Mesendoderm (in vitro differentiated cells): ENCODE measurements at places on chromosomes 7 and 10.
A peak's percentile ranks its signal among the peaks of the same experiment; 100 is the strongest.

DNA sequence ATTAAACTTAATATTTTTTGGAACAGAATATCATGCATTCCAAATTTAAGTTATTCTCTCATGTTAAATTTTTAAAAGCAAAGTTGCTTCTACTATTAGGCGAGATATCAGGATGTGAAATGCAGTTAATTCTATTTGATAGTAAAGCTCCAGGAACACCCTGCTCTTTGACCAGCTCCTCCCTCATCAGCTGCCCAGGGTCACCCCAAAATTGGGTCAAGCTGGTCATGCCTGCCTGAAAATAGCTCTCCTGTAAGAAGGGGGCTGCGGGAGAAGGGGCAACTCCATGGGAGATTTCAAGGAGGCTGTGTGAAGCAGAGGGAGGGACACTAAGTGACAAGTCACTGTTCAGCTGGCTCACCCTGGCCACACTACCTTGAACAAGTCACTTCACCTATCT, 5.9 kb downstream of the PPP1R3C start:
- no peak for DNase-seq

DNA sequence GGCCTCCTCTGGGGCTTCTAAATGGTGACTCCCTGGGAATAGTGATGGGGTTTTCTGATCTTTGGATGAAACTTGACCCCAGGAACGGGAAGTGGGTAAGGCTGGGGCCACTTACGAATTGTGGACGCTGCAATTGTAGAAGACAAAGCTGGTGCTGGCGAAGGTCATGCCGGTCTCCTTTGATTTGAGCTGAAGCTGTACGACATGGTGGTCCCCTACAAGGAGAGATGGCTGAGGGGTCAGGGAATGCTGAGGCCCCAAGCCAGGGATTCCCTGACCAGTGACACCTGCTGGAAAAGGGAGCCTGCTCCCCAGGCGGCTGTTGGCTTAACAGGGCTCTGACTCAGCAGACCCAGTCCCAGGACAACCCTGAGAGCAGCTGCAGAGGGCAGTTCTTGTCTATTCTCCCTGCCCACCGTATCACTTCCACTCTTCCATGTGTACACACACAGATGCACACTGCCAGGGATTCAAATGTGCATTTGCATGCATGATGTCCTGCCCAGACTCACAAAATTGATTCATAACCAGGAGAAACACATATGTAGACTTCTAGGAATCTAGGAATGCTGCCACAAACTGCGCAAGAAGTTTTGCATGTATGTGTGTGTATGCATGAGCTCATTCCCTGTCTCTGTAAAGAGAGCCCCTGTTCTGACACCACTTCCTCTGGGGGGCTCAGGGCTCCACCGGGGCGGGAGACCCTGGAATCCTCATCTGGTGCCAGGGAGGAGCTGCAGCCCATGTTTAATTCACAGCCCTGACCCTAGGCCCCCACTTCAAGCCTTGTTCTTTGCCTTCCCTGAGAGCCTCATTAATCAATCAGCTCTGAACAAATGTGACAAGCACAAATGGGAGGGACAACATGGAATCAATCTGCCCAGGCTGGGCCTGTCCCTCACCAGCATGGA, 350.0 kb downstream of the PLXNA4 start:
- no peak for DNase-seq

DNA sequence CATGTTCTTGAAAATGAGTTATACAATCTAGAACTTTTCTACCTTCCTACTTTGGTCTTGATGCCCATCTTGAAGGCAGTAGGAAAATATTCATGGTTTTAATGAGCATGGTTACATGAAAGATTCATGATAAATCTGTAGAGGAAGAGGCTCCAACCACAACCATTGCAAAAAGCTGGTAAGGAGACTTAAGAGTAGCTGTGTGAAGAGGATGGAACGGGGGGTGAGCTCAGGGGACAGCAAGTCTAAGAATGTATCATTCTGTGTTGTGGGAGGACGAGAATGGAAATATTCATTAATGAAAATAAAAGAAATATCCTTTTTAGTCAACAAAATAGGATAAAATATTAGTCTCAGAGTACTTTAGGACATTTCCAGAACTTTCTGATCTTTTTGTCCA, 81.1 kb downstream of the BMPER start:
- DNase-seq, result no peak

- DNase-seq, result no peak
Measured at GRCh38 chr7:107960272-107960671, 42.7 kb downstream of the LAMB1 start.

GRCh38 chr10:31549896-31550295, 230.9 kb downstream of the ZEB1 start:
- DNase-seq, result no peak

DNA sequence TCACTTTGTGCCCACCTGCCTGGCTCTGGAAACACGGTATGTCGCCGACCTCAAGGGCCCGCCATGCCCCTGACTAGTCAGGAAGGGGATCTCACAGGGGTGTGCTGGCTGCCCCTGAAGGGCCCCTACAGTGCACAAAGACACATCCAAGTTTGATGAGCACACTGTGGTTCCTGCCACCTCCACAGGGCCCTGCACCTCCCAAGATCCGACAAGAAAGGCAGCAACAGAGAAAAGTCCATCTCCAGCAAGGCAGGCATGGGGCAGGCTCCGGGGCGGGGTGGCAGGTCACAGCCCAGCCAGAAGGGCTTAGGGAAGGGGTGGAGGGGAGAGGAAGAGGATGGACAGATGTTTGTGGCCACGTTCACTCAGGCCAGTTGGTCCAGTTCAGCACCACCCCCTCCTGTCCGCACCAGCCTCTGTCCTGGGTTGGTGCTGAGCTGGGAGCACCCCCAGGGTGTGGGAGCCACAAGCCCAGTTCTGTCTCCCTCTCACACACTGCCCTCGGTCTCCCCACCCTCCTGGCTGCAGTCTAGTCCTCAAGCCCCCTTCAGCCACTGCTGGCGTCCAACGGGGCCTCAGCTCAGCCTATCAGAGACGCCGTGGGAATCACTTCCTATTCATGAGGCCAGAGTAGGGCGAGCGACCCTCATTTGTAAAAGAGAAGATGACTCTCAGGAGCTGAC, 11.5 kb downstream of the DRGX start:
- no peak for DNase-seq

GRCh38 chr7:3917436-3917835, 616.4 kb downstream of the SDK1 start:
- no peak for DNase-seq

DNA sequence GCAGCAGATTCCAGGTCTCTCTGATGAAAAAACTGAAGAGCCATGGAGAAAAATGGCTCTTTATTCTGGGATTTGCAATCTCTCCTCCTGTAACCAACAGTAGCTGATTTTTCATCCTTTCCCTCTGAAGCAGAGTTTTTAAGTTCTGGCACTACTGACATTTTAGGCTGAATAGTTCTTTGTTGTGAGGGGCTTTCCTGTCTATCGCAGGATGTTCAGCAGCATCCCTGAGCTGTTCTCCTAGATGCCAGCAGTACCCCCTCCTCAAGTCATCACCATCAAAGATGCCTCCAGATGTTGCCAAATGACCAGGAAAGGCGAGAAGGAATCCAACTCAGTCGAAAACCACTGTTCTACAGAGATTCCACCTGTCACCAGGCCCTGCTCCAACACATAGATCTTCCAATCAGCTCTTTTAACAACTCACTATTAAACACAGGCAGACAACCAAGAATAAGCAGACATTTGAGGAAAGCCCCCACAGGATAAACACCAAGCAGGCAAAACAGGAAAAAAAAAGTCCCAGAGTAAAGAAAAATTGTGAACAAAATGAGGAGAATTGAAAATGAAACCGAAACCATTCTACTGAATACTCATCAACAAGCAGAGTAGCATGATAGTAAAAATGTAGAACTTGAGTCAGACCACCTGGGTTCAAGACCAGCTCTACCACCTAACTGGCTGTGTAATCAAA, 124.8 kb downstream of the MPP7 start:
- no peak for DNase-seq

DNA sequence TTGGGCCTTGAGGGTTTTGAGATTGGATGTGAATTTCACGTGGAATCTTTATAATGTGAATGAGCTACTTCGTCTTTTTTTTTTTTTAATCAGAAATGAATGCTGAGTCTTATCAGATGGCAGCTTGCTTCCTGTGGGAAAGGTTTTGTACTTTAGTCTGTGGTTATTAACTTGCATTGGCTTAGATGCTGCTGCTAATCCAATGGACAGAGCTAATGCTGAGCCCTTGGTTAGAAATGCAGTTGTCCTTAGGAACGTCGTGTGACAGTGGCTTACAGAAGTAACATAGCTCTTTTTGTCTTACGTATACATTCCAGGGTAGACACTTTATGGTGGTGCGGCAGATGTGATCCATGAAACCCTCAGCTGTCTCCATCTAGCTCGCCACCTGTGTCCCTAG, 32.8 kb downstream of the ADCY1 start:
- no peak for DNase-seq

DNA sequence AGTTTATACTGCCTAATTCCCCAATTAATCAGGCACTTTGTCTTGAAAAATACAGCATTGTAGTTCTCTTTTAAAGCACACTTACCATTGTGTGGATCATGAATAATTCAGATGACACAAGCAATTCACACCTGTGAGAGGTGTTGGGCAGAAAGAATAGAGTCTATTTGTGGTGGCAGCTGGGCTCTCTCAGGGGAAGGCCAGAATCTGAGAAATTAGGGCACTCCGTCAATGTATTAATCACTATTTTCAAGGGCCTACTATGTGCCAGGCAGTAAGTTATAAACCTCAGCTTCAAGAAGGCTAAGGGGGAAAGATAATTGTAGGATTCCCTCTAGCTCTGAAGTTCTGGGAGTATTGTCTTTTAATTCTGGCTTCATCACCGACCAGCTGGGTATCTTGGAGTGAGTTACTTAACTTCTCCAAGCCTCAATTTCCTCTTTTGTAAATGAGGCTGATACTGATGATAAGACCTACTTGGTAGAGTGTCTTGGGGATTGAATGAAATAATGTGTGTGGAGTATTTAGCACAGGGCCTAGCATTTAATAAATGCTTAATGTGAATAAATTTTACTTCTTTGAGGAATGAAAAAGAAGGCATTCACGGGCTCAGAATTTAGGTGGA, 2.5 kb downstream of the CHN2 start:
- peak; percentile 57 for DNase-seq

DNA sequence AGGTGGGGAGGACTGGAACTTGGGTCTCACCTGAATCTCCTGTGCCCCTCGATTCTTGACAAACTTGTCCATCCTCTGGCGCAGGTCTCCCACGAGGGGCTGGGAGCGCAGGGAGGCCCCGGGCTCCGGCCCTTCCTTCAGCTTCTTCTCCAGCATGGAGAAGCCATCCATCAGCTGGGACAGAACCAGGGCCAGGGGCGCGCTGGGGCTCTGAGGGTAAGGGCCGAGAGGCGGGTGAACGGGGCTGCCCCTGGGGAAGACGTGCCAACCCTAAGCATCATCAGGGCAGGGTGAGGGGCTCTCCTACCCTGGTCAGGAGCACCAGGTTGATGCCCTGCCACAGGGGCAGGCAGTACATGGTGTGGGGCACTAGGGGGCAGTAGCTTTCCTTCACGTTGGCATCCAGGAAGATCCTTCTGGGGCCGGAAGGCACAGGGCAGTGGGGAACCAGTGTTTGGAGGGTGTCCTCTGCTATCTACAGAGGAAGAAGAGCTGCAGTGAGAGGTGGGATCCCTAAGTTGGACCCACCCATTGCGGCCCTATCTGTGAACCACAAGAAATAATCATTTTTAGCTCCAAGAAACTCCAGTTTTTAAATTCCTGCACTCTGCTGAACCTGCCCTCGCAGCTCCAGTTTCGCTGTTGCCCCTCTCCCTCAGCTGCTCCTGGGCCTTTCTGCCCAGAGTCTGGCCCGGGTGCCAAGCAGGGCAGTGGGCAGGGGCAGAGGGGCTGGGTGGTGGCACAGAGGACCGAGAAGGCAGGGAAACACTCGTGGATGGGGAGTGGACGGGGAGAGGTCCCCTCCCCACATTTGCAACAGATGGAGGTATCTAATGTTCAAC, 10.8 kb upstream of the PYROXD2 start:
- DNase-seq, result peak; percentile 75

DNA sequence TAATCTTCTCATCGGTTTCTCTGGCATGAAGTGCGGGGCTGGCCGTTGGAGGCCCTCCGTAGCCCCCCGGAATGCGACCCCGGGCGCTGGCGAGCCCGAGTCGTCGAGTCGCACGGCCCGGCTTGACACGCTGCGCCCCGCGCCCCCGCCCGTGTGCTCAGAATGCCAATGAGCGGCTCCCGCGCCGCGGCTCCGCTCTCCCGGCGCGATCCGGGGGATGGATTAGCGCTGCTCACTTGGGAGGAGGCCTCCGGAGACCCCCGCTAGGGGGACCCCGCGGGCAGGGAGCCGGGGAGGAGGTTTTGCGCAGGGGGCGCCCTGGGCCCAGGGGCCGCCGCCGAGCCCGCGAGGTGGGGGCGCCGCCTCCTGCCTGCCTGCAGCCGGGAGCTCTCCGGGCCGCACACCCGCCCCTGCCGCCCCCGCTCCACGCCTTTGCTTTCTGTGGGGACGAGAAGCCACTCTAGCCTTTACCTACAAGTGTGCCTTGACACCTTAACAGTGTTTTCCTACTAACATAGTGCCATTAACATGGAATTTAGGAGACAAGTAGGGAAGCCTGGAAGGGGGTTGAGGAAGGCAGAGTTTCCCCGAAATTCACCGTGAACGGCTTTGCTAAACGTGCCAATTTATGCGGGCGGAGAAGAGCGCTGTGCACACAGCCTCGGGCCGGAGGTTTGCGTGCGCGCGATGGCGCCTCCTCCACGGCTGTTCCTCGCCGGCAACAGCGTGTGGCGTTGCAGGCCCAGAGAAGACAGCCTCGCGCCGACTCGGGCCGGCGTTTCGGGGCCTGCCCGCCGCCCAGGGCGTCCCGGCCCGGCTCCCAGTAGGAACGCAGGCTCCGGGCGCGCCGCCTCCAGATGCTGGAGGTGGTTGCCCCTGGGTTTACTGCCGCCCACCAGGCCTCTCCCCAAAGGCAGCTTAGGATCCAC, 7.1 kb downstream of the SHH start:
- peak; percentile 90 for DNase-seq

- DNase-seq, result no peak
Measured at GRCh38 chr10:36493516-36493880, 631.9 kb upstream of the ANKRD30A start.

- DNase-seq, result no peak
Measured at GRCh38 chr10:132469197-132469884, 68.2 kb upstream of the INPP5A start.

GRCh38 chr7:130918129-130919052, 184.4 kb upstream of the KLF14 start:
- no peak for DNase-seq

- DNase-seq, result peak; percentile 96
Measured at GRCh38 chr7:71636329-71636728, 504.4 kb downstream of the GALNT17 start.

DNA sequence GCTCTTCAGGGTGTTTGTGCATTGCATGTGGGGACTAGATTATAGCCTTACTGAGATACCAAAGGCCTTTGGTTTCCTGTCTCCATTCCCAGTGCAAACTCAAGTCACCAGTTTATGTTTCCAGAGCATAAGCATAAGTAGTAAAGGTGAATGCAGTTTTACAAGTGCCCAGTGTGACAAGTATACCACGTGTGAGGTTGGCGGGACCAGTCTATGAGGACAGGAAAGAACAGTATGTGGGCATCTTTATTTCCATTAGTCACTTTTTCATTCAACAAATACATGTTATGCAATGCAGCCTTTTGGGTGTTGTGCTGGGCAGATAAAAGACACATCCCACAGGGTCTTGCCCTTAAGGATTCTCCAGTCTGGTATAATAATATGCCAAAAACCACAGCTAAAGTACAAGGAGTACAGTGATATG, 146.5 kb downstream of the ARID5B start:
- DNase-seq, result no peak

GRCh38 chr7:39637963-39638485, 14.7 kb downstream of the RALA start:
- DNase-seq, result no peak

- peak; percentile 18 for DNase-seq
Measured at GRCh38 chr10:66242885-66243284, 683.0 kb upstream of the LRRTM3 start.

GRCh38 chr7:108634036-108634435, 64.4 kb downstream of the DNAJB9 start:
- no peak for DNase-seq
